ENCODE measurements at places on chromosomes 1 and 21.

DNA sequence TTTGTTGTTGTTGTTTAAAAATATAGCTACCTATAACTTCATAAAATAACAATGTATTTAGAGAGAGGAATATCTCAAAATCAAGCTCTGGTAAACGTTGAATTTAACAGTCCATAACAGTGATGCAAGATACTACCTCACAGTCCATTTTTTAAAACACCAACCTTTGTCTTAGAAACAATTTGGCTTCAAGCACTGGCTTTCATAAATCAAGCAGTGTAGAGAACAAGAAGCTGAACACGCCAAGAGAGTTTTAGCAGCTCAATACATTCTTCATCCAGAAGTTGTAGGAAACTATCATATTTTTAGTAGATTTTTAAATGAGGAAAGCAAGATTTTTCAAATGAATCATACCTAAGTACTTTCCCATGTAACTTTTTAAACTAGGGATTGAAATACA, 334.3 kb upstream of the ADAMTS5 start:
- DNase-seq = no peak

DNA sequence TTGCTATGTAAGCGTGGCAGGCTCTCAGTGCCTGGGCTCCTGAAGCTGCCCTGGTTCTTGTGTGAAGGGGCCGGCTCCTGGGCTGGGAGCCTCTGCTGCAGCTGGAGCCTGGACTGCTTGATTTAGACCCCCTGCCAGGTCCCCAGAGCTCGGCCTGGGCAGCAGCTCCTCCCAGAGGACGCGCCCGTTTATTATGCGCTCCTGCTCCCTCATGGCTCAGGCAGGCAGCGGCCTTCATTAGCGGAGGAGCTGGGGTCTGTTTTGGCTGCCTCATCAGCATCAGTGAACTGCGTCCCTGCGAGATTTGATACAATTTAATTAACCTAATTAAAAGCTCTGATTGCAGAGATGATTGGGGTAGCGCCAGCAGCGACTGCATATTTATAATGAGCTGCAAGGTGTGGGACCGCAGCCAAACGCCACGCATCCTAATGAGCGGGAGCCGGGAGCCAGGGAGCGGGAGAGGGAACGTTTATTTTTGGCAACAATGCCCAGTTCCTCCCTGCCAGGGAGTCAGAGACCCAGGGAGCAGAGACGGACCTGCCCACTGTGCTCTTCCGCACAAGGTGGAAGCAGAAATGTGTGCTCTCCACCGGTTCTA, 16.6 kb downstream of the UTP11 start:
- DNase-seq = no peak

- DNase-seq = no peak
These were observed 88.4 kb downstream of the ADCY10 start for GRCh38 chr1:167825419-167826079.

DNA sequence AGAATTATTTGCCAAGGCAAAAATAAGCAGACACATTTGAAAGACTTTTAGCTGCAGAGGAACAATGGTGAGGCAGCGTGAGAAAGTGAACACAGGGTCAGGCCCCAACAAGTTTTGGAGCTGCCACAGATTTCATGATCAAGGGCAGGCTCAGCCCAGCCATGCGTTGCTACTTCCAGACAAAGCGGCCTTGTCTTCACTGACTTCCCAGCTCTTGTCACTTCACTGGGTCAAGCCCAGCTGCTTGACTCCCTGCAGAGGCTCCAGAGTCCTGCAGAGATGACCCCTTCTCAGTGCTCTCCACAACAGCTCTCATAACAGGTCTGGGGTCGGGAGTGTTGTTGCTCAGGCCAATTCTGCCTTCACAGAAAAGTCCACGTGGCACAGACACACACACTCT, 35.8 kb downstream of the HHAT start:
- no peak for DNase-seq

GRCh38 chr1:68777851-68778250, 281.0 kb upstream of the DEPDC1 start:
- no peak for DNase-seq

DNA sequence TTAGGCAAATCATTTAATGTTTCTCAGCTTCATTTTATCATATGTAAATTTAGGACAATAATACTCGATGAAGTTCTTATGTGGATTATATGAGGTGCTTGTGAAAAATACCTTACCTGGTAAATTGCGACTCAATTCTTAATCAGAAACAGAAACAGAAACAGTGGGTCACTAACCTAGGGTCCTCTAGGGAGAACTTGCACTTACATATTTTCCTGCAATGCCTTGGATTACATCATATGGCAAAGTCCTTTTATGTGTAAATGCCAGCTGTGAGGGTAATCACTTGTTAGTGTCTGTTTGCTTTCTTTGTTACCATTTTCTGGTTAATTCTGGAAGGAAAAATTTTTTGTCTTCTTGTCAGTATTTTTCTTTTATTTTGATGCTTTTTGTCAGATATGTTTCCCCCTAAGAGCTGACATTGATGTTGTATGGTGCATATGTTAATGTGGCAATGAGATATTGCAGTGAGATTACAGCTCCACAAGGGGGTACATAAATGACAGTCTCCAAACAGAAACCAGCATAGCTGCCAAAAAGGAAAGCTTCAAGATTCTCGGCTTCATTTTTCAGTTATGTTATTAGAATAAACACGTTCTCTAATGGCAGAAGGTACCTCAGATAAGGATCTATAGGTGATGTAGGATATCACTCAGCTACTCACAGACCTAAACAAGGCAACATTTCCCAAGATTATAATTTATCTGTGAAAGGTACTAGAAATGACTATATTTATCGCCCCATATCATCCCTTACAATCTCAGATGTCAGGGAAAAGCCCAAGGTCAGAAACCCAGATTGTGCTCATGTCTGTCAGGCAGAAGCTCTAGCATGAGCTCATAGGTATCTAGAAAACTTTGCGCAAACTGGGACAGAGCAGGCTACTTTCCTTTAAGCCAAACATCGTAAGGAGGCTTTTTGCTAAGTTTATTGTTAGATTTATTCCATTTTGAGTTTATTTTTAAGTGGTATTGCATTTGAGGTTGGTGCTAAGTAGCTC, 119.9 kb downstream of the FASLG start:
- DNase-seq = no peak

- no peak for DNase-seq
These were observed 4.3 kb upstream of the OR2C3 start for GRCh38 chr1:247540581-247540980.

DNA sequence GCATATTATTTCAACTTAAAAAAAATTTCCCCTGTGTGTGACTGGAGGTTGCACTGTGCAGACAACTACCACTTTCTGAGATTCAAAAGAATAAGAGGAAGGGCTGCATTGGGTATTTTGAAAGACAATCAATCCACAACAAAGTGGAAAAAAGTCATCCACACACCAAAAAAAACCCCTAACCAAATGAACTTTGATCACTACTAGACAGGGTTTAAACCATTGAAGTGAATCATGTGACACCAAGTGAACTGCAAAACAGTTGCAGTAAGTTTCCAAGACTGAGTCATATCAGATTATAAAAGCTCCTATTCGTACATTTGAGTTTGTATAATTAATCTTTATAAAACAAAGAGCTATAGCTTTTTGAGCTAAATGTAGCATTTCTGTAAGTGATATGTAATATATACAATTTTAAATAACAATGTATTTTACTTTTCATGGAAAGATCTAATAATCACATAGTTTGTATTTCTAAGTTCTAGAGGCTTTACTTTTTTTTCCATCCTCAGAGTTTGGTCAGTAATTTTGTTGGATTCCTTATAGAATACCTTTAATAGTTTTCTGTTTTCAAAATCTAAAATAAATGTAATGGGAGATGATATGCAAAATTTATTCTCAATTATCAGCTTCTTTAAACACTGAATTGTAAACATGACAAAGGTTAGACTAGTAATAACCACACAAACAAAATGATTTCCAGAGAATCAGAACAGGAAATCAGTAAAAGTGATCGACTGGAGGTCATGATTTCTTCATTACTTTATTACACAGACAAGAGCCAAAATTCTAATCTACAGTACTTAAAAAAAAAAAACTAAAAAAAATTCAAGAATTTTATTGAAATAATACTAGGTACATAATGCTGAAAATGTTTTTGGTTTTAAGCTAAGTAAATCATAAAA, 50.5 kb upstream of the GFI1 start:
- DNase-seq = no peak

DNA sequence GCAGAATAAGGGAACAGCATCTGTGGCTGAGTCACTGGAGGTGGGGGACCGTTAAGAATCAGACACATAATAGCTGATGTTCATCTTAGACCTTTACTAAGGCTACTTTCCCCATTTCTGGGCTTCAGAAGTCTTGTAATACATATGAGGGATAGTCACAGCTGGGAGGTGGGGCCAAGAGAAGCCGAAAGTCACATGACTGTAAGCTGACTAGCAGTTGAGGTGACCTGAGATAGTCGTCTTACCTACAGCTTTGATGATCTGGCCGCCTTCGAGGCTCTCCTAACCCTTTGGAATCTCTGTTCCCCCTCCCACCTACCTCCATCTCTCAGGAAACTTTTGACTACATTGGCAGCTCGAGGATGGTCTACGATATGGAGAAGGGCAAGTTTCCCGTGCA, 9.4 kb downstream of the NCSTN start:
- no peak for DNase-seq

DNA sequence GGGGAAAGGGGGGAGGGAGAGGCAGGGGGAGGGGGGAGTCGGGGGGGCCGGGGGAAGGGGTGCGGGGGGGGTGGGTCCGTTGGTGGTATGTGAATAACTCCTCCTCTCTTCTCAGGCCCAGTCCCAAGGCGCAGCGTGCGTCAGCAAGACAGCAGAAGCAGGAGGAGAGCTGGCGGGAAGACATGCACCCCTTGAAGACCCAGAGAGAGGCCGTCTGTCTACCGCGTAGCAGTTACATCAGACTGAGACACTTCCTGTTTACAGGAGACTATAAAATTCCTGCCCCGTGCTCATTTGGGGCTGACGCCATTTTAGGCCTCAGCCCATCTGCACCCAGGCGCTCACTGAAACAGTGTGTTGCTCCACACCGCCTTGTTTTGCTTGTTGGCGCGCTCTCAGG, 55.3 kb downstream of the SETD4 start:
- DNase-seq = no peak

GRCh38 chr1:85148524-85149250, 52.1 kb downstream of the SYDE2 start:
- DNase-seq = no peak

- DNase-seq = no peak
These were observed 580 bp downstream of the DVL1 start for GRCh38 chr1:1348420-1349255.

- no peak for DNase-seq
These were observed 40.1 kb upstream of the SLC5A9 start for GRCh38 chr1:48182439-48182838.

DNA sequence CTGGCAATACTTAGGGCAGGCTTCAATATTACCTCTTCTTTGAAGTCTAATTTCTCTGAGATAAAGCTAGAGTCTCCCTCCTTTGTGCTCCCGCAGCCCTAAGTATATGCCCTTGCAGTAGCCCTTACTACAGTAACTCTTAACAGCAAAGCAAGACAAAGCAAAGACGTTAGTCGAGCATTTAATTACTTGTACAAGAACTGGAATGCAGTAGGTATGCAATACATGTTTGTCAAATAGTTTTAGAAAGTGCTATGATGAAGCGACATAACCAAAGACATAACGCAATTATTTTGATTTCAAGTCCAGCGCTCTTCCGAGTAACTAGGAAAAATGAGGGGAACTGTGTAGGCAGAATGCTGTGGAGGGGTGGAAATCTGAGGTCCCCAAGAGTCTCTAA, 1.6 kb downstream of the P3H1 start:
- DNase-seq = no peak

DNA sequence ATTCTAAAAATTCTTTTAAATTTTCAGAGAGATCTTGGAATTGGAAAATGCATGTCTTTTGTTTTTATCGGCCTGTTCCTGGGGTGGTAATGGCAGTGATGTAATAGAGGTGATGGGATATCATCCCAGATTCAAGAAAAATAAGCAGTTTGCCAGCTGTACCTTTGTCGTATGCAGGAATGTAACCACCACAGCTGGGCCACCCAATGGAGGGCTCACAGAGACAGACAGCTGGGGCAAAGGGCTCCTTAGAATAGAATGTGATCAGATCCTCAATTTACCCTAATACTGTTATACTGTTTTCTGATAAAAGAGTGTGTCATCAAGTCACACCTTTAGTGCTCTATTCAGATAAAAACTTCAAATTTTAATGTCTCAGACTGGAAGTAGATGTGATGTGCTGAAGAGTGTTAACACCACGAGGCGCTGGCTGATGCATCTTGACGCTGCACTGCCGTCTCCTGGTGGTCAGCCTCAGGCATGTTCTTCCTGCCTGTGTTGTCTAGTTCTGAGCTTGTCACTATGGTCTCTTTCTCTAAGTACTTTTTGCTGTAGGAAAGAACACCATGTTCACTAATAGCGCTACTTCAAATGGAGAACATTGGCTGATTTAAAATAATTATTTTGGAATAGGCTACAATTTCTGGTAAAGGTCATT, 78.8 kb downstream of the C1orf21 start:
- no peak for DNase-seq

- no peak for DNase-seq
These were observed 400.0 kb downstream of the MATN1 start for GRCh38 chr1:30323352-30323751.

- DNase-seq = no peak
These were observed 90.8 kb upstream of the PGBD5 start for GRCh38 chr1:230516889-230517288.

- DNase-seq = no peak
These were observed 996 bp upstream of the SH3BGRL3 start for GRCh38 chr1:26278724-26279455.

- DNase-seq = no peak
These were observed 1793.9 kb downstream of the NCAM2 start for GRCh38 chr21:22791986-22792560.

- no peak for DNase-seq
These were observed 86.9 kb upstream of the ZBTB40 start for GRCh38 chr1:22364764-22365163.

DNA sequence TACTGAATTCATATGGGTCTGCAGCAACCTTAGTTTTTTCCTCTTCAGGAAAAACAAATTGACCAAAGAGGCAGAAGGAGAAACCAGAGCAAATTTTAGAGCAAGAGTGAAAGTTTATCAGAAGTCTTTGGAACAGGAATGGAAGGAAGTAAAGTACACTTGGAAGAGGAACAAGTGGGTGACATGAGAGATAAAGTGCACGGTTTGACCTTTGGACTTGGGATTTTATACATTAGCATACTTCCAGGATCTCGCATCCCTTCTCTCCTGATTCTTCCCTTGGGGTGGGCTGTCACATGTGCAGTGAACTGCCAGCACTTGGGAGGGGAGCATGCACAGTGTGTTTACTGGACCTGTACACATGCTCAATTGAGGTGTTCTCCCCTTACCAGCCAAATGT, 754.8 kb upstream of the ADAMTS5 start:
- no peak for DNase-seq

GRCh38 chr1:55443175-55443915, 228.2 kb upstream of the USP24 start:
- no peak for DNase-seq
